Fibroblast of villous mesenchyme (primary cell): ENCODE measurements at places on chromosomes 2 and 18. TPM values are rescaled to one million over a fixed set of nuclear protein-coding genes. Genes with fewer than 3 reads are reported as not detected.

DNA sequence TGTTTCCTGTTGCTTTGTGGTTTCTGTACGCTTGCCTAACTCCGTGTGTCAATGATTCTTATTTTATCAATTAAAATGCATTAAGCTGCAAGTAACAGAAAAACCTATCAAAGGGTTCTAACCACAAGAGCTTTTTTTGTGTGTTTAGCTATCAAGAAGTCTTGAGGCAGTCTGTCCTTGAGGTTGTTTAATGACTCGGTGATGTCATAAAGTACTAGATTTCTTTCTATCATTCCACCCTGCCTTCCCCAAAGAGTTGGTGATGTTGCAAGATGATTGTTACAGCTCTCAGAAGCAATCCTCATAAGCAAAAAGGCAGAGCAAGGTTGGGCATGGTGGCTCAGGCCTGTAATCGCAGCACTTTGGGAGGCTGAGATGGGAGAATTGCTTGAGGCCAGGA is 51.9 kb upstream of the SPTBN1 start:
- DNase-seq: peak; percentile 97

GRCh38 chr2:172510088-172510487 is 45.8 kb upstream of the PDK1 start:
- DNase-seq: no peak

DNA sequence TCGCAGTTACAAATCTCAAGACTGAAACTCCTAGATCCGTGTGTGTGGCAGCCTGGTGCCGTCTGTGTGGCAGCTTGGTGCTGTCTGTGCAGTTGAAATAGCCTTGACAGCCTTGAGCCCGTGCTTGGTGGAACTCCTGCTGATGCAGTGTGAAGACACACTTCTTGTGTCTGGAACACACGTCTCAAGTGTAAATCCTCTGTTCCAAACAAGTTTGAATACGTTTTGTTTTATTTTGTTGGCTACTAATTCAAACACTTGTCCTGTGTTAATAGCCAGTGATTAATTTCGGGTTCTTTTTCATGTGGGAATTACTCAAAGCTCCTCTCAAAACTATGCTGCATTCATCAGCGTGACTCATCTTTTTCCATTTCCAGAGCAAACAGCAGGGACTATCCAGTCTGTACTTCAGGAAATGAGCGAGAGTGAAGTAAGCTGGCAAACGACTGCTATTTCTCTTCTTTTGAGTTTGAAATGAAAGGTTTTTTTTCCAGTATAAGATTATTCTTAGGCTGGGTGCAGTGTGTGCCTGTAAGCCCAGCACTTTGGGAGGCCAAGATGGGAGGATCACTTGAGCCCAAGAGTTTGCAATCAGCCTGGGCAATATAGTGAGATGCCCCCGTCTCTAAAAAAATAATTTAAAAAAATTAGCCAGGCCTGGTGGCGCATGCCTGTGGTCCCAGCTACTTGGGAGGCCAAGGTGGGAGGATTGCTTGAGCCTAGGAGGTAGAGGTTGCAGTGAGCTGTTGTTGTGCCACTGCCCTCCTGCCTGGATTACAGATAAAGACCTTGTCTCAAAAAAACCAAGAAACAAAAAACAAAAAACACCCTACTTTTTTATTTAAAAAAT is 152.9 kb downstream of the SPP2 start:
- DNase-seq: peak; percentile 92

- no peak for DNase-seq
These were observed 62.3 kb upstream of the MCFD2 start for GRCh38 chr2:46977899-46978298.

The RAX gene
- total RNA-seq: not detected in 2 replicates

The PECR gene
- total RNA-seq: 9.9 and 12.6 TPM in 2 replicates

The GPR75 gene
- total RNA-seq: 2.6 and 4.7 TPM in 2 replicates
